SK-MEL-5 (cell line): ENCODE measurements at places on chromosomes 7 and 10. TPM values are rescaled to one million over a fixed set of nuclear protein-coding genes. Genes with fewer than 3 reads are reported as not detected.
A peak's percentile ranks its signal among the peaks of the same experiment; 100 is the strongest.

- no peak for DNase-seq
Observed at GRCh38 chr10:119319920-119320258, 112.5 kb downstream of the GRK5 start.

DNA sequence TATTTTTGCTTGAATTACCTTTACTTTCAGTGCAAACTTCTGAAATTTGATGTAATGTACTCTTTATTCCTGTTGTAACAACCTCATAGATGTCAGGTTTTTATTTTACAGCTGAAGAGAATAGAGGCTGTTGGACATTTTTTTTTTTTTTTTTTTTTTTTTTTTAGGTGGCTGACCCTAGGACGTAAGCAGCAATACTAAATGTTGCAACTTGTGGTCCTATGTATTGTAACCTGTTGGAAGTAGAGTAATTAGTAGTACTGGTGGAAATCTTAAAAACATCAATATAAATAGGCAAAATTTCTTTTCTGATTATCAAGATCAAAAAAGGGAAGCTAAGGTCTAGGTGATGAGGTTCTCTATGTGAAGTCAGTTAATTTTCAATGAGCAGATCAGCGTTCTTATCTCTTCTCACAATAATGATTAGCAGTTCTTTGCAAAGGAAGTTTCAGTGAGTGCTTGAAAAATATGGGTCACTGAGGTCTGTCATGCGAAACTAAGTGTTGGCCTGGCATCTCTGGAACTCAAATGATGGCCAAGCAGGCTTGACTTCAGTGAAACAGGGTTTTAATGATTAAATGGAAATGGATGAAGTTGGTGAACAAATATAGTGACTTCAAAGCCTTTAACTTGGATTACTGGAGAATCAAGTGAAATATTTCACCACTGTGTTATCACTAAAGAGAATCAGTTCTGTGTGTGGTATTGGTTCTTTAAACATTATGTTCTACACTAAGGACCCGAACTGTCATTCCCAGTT is 42.7 kb downstream of the BICC1 start:
- no peak for DNase-seq

The TMEM184A gene
- total RNA-seq: 0.16 and 0.19 TPM in 2 replicates

GRCh38 chr10:125599194-125599593 is 83.8 kb downstream of the TEX36 start:
- no peak for DNase-seq

The HMX2 gene
- total RNA-seq: not detected in 2 replicates

DNA sequence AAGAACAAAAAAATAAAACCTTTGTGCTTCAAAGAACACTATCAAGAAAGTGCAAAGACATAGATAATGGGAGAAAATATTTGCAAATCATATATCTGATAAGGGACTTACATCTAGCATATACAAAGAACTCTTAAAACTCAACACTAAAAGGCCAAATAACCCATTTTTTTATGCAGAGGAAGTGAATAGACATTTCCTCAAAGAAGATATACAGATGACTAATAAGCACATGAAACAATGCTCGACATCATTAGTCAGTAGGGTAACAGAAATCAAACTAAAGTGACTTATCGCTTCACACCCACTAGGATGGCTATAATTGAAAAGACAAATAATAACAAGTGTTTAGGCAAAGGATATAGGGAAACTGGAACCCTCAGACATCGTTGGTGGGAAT is 78.0 kb downstream of the MALSU1 start:
- DNase-seq: peak; percentile 34

The FKBP9 gene
- total RNA-seq: 178 and 191 TPM in 2 replicates

The AGAP6 gene
- 3.2 and 3.4 TPM in 2 replicates for total RNA-seq

GRCh38 chr10:86337121-86337601 is 29.4 kb downstream of the GRID1 start:
- DNase-seq: no peak

The TBX20 gene
- 2.5 and 2.8 TPM in 2 replicates for total RNA-seq

- no peak for DNase-seq
Observed at GRCh38 chr7:50531928-50532327, 33.3 kb downstream of the DDC start.

DNA sequence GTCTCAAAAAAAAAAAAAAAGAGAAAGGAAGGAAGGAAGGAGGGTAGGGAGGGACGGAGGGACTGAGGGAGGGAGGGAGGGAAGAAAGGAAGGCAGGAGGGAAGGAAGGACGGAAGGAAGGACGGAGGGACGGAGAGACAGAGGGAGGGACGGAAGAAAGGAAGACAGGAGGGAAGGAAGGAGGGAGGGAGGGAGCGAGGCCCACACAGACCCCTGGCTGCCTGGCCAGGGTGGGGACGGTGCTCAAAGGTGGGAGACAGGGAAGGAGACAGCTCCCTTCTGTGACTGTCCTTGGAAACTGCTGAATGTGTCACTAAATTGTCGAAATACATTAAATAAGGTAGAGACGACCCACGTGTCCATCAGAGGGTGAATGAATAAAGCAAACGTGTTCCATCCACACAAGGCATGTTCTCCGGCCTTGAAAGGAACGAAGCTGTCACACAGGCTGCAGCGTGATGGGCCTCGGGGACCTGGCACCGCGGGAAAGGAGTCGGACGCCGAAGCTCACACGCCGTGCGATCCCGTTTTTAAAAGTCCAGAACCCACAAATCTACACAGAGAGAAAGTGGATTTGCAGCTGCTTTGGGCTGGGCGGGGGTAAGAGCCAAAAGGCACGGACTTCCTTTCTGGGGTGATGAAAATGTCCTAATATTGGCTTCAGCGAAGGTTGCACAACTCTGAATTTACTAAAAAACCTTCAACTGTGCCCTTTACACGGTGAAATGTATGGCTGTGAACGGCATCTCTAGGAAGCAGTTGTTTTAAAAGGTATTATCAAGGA is 23.3 kb downstream of the ADAP1 start:
- DNase-seq: no peak

- DNase-seq: no peak
Observed at GRCh38 chr10:27680006-27680557, 65.5 kb downstream of the MKX start.

DNA sequence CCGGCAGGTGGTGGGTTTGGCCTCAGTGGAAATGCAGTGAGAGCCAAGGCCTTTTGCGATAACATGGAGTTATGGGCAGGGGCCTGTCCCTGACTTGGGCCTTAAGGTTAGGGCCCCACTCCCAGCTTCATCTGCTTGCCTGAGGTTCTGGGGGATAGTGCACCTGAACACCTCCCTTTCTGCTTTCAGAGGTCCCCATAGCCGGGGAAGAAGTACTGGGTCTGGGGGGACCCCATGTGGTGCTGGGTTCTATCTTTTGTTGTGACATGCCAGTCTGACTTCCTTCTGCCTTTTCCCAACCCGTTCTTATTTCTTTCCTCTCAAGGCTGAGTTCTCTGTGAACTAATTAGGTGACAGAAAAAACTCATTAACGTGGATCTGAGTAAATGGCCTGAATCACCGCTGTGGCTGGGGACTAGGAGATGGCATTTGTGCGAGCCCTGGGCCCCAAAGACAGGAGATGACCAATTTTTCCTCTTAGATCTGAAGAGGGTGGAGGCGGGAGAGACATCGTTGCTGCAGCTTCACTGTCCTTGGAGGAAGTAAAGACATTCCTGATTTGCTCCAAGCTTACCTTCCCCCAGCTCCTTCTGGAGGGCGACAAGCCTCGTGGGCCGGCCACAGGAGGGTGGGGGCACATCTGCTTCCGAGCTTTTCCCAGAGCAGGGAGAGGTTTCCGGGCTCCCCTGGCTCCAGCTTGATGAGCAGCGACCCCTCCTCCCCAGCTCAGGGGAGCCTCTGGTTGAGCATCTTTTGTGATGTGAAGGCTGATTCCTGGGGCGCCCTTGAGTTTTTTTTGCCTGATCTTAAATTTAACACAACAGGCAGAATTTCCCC is 2.0 kb downstream of the AGAP3 start:
- peak; percentile 23 for DNase-seq

The PTPN20 gene
- total RNA-seq: 5.0 and 5.6 TPM in 2 replicates

DNA sequence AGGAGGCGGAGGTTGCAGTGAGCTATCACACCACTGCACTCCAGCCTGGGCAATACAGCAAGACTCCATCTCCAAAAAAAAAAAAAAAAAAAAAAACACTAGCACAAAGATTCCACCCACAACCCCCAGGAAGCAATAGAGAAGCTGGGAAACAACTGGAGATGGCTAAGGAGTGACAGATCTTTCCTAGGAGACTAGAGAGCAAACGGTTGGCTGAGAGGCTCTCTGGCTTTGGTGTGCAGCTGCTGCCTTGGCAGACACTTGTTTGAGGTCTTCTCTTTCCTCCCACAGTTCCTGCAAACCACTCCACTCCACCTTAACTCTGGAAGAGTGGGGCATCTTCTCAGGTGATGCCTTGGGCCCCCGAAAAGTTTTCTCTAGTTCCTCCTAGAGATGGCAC is 78.5 kb upstream of the LANCL2 start:
- DNase-seq: no peak

- no peak for DNase-seq
Observed at GRCh38 chr10:77555591-77556212, 81.9 kb downstream of the KCNMA1 start.

DNA sequence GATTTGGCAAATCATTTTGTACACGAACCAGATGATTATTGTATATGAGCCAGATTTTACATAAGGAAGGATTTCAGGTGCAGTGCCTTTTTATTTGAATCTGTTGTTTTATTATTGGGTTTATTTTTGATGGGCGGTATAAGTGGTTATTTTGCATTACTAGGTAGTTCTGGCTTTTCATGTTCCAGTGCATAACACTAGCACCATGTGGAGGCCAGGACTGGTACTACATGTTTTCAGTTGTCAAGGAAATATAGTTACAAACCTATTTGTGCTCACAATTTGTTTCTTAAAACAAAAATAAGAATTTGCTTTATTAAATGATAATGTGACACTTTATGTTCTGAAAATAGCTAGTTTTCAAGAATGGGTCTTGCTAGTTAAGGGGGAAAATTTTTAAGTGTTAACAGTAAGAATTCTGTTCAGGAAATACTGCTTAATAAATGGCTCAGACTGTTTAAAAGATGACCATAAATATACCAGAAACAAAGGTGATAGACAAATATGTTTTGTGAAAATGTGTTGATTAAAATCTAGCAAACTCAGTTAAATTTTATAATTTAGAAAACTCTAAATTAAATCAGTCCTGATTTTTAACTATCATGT is 7.1 kb upstream of the SEMA3E start:
- DNase-seq: peak; percentile 69

DNA sequence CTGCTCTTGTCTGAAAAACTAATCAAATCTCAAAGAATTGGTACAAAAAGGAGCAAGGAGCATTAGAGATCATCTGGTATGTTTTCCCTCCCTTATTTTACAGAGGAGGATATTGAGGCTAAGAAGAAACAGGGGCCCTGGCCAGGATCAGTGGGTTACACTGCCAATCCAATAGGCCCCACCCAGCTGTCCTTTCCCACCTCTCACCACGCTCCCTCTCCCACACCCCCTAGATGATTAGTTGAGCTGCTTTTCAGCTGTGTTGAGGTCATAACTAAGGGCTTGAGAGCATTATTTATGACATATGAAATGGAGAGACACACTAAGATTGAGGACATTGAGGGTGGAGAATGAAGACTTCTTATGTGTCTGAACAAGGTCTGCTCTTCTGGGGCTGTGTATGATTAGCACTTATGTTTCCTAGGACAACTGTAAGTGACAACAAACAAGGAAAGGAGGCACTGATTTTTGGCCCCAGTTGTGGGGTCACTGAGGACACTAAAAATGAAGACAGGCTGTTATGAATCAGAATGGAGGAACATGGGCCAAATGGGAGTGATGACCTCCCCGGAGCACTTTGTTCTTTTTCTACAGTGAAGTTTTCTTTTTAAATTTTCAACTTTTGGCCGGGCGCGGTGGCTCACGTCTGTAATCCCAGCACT is 26.5 kb downstream of the VWA2 start:
- no peak for DNase-seq

- DNase-seq: no peak
Observed at GRCh38 chr10:115483294-115483693, 390.1 kb downstream of the ATRNL1 start.

GRCh38 chr7:8668627-8669500 is 235.5 kb downstream of the NXPH1 start:
- DNase-seq: no peak

DNA sequence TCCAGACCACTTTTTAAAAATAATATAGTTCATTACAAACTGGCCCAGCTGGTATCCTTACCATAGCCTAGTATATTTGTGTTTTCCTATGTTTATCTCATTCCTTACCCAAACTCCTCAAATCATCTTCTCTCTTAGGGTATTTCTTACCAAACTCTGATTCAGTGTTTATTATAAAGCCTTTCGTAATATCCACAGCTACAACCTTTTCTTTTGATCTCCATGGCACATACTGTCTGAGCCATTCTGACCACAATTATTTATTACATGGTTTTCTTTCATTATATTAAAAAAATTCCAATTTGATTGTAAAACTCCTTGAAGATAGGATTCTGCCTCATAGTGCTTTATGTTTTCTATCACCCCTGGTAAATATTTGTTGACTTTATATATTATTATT is 94.2 kb downstream of the LRMDA start:
- no peak for DNase-seq

The IGFBP1 gene
- not detected in 2 replicates for total RNA-seq

GRCh38 chr7:2710901-2711551 is 23.0 kb downstream of the AMZ1 start:
- DNase-seq: peak; percentile 73

The PCDH15 gene
- 0.24 and 0.34 TPM in 2 replicates for total RNA-seq

- DNase-seq: no peak
Observed at GRCh38 chr10:112716924-112717413, 233.1 kb upstream of the TCF7L2 start.

GRCh38 chr10:3805201-3805790 is 20.3 kb upstream of the KLF6 start:
- DNase-seq: peak; percentile 68

GRCh38 chr10:7567911-7568620 is 98.7 kb downstream of the ITIH5 start:
- no peak for DNase-seq

The KDM7A gene
- 5.3 and 9.0 TPM in 2 replicates for total RNA-seq

- no peak for DNase-seq
Observed at GRCh38 chr10:122537545-122537944, 23.0 kb upstream of the DMBT1 start.

DNA sequence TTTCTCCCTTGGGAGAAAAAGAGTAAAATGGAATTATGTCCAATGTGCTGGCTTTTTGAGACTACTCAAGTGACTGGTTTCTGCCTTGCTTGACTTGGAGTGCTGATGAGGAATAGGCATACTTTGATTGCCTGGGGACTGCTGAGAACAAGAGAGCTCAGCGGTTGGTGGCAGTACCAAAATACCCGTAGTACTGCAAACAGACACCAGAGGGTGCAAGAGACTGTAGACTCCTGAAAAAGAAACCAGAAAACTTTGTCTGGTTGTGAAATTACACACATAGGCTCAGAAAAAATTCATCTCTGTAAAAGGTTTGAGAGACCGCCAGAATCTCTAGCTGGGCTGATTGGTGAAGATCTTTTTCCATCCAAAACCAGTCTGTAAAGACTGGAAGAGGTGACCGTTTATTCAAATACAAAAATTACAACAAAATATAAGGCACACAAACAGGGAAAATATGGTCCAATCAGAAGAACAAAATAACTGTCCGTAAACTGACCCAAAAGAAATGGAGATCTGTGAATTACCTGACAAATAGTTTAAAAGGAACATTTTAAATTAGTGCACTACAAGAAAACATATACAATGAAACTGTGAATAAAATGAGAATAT is 18.5 kb downstream of the BICC1 start:
- peak; percentile 77 for DNase-seq

GRCh38 chr7:4792537-4793126 is 17.2 kb downstream of the AP5Z1 start:
- no peak for DNase-seq
